ENCODE measurements at places on chromosomes 3 and 15. TPM values are rescaled to one million over a fixed set of nuclear protein-coding genes. Genes with fewer than 3 reads are reported as not detected.

DNA sequence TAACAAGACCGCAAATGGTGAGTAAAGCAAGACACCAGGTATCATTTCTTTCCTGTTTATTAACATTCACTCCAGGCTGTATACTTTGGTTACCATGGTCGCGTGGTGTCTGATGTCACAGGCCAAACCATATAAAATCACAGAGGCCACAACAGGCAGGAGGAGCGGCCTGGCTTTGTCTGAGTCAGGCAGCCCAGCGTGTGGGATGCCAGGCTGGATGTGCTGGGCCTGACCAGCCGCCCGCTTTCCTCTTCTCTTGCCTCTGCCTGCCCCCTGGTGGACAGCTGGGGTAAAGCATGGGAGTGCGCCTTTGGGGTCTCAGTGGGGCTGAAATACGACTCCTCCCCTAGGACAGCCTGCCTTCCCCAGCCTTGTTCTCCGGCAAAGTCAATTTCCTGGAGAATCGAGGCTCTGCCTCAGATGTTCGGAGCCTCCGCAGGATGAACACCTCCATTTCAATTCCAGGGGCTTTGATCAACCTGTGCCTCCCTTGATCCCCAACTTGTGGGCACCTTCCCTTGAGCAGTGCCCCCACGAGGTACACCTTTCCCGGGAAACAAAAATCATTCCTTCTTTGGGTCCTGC is 78.2 kb downstream of the CCNL1 start:
- no peaks in the 10 kb centered on the region for H3K27me3 ChIP-seq
- peaks cover 20% of the 10 kb centered on the region for H3K4me1 ChIP-seq
- H3K4me3 ChIP-seq, result no peak overlapping the region

DNA sequence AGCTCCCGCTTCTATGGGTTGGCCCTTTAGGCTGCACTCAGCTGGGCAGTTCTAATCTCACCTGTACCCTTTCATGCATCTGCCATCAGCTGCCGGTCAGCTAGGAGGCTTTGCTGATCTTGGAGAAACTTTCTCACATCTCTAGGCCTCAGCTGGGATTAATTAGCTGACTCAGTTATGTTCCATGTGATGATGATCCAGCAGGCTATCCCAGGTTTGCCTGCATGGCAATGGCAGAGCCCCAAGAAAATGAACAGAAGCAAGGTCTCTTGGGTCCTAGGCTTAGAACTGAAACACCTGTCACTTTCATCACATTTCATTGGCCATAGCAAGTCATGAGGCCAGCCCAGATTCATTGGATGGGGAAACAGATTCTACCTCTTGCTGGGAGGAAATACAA is 304.6 kb upstream of the TBC1D5 start:
- H3K27me3 ChIP-seq, result no peaks in the 10 kb centered on the region
- no peaks in the 10 kb centered on the region for H3K36me3 ChIP-seq
- no peak for DNase-seq
- no peaks in the 10 kb centered on the region for H3K4me1 ChIP-seq
- no peak overlapping the region for H3K4me3 ChIP-seq

DNA sequence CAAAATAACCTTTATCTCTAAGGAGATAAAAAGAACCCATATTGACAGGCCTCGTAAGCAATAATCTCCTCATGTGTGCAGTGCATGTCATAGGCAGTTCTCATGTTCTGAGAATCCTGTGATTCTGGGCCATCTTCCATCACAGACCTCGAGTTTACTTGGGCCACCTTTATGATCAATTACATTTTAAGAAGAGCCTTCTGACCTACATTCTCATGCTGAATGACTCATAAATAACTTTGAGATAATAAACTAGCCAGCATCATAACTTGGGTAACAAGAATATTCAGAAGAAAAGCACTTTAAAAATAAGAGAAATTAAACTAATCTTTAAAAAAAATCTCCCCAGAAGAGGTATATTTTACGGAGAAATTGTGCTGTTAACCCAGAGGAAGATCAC is 310.7 kb upstream of the ZNF717 start:
- H3K4me1 ChIP-seq, result no peaks in the 10 kb centered on the region
- H3K36me3 ChIP-seq, result no peaks in the 10 kb centered on the region
- H3K27me3 ChIP-seq, result no peaks in the 10 kb centered on the region
- H3K27ac ChIP-seq, result no peak overlapping the region
- DNase-seq, result no peak

GRCh38 chr3:42130329-42131070 is 39.3 kb downstream of the TRAK1 start:
- no peak for DNase-seq
- H3K4me3 ChIP-seq, result no peak overlapping the region
- no peaks in the 10 kb centered on the region for H3K4me1 ChIP-seq
- no peaks in the 10 kb centered on the region for H3K27me3 ChIP-seq
- H3K36me3 ChIP-seq, result no peaks in the 10 kb centered on the region
- H3K27ac ChIP-seq, result no peak overlapping the region

DNA sequence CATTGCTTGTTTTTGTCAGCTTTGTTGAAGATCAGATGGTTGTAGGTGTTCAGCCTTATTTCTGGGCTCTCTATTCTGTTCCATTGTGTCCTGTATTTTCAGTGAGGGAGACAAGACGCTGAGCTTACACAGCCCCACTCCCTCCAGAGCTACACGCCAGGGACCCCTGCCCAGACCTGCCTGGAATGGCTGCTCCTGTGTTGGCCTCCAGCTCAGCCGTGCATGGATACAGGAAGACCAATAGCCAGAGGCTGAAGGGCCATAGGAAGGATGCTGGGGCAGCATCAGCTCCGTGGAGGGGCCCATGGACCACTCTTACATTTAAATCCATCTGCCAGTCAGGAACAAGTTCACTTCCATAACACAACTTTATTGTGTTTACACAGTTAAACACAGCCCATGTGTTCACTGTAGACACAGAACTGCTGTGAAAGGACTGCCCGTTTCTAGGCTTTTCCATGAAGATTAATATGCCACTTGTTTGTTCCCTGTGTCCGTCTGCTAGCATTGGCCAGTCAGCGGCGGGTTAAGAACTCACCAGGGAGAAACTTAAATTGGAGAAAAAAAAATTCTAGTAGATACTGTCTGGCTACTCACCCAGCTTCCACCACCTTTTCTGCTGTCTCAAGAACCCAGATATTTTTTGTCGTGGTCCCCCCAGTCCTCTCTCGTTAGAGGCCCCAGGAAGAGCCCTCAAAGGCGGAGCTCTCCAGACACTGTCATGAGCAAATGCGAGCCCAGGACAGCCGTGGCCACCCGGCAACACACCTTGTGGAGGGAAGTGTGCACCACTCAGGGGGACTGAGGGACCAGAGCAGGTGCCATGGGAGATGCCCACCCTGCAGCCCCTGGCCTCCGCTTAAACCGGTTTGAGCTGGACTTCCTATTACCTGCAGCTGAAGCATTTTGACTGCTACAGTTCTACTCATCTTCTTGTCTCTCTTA is 142.3 kb upstream of the MEF2A start:
- no peaks in the 10 kb centered on the region for H3K27me3 ChIP-seq
- H3K4me3 ChIP-seq, result no peak overlapping the region
- no peak overlapping the region for H3K27ac ChIP-seq
- peaks cover 51% of the 10 kb centered on the region for H3K4me1 ChIP-seq
- H3K36me3 ChIP-seq, result no peaks in the 10 kb centered on the region

GRCh38 chr3:151483961-151484520 is 23.2 kb upstream of the IGSF10 start:
- H3K27ac ChIP-seq, result no peak overlapping the region
- H3K27me3 ChIP-seq, result no peaks in the 10 kb centered on the region
- DNase-seq, result no peak
- H3K4me1 ChIP-seq, result no peaks in the 10 kb centered on the region
- H3K36me3 ChIP-seq, result no peaks in the 10 kb centered on the region

DNA sequence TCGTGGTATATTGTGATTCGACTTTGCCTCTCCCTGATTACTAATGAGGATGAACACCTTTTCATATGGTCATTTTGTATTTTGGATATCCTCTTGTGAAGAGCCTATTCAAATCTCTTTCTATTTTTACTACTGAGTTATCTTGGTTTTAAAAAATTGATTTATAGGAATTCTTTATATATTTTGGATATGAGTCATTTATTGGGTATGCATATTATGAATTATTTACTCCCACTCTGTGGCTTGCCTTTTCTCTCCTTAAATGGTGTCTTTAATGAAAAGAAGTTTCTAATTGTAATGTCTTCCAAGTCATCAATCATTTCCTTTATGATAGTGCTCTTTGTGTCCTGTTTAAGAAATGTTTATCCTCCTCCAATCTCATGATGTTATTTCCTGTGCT is 191.5 kb upstream of the DPH6 start:
- DNase-seq, result no peak
- H3K4me1 ChIP-seq, result no peaks in the 10 kb centered on the region
- no peak overlapping the region for H3K4me3 ChIP-seq
- no peaks in the 10 kb centered on the region for H3K36me3 ChIP-seq

GRCh38 chr15:90780916-90781315 is 63.8 kb downstream of the BLM start:
- DNase-seq, result no peak
- no peaks in the 10 kb centered on the region for H3K36me3 ChIP-seq
- peaks cover 14% of the 10 kb centered on the region for H3K4me1 ChIP-seq
- H3K27me3 ChIP-seq, result no peaks in the 10 kb centered on the region

DNA sequence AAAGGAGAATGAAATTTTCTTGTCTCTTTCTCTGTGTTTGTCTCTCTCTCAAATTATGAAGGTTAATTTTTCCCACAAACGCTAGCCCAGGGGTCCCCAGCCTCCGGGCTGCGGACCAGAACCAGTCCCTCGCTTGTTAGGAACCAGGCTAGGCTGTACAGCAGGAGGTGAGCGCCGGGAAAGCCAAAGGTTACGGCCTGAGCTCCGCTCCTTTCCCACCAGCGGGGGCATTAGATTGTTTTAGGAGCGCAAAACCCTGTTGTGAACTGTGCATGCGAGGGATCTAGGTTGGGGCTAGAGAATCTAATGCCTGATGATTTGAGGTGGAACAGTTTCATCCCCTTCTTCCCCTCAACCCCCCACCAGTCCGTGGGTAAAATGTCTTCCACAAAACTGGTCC is 74.7 kb upstream of the ZNF385D start:
- no peak overlapping the region for H3K27ac ChIP-seq
- no peaks in the 10 kb centered on the region for H3K27me3 ChIP-seq
- no peaks in the 10 kb centered on the region for H3K36me3 ChIP-seq

GRCh38 chr15:57355259-57355658 is 21.0 kb upstream of the CGNL1 start:
- no peaks in the 10 kb centered on the region for H3K27me3 ChIP-seq
- no peaks in the 10 kb centered on the region for H3K36me3 ChIP-seq
- no peak overlapping the region for H3K4me3 ChIP-seq
- DNase-seq, result no peak
- H3K4me1 ChIP-seq, result no peaks in the 10 kb centered on the region
- no peak overlapping the region for H3K27ac ChIP-seq

DNA sequence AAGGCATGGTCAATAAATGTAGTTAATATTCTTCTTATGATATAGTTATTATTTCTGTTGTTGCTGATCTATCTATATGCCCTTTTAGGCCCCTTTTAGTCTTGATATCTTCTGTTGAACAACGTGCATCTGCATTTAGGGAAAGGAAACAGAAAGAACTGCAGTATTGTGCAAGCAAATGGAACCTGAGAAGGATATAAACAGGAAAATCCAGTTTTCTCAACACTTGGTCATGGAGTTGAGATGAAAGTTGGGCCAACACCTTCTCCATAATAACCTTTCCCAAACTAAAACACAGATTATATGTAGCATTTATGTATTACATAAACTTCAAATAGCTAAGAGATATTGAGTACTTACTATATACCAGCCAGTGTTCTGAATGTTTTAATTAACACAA is 179.7 kb downstream of the ADAMTS9 start:
- no peaks in the 10 kb centered on the region for H3K4me1 ChIP-seq
- H3K27me3 ChIP-seq, result no peaks in the 10 kb centered on the region
- no peak for DNase-seq
- H3K27ac ChIP-seq, result no peak overlapping the region
- H3K4me3 ChIP-seq, result no peak overlapping the region

- no peak overlapping the region for H3K4me3 ChIP-seq
- no peaks in the 10 kb centered on the region for H3K36me3 ChIP-seq
- no peak overlapping the region for H3K27ac ChIP-seq
- DNase-seq, result no peak
- no peaks in the 10 kb centered on the region for H3K4me1 ChIP-seq
These were observed 156.9 kb downstream of the ATP8B4 start for GRCh38 chr15:49962044-49962602.

DNA sequence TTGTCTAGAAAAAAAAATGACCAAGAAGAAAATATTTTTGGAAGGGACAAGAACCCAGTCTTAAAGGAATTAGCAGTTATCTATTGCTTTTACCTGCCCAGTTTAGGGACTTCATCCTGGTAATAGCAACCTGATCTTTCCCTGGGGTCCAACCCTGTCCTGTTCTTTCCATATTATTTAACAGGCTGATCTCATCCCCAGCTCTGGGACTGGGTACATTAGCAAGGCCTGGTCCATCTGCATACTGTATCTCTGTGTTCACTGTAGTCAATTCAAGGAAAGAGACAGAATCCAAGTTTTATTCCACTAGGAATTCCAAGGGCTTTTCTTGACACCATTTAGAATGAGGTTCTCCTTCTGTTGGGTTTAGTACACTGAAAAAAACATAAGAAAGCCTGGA is 191.7 kb upstream of the GADL1 start:
- H3K4me3 ChIP-seq, result no peak overlapping the region
- H3K4me1 ChIP-seq, result no peaks in the 10 kb centered on the region
- H3K27me3 ChIP-seq, result no peaks in the 10 kb centered on the region
- no peak for DNase-seq

DNA sequence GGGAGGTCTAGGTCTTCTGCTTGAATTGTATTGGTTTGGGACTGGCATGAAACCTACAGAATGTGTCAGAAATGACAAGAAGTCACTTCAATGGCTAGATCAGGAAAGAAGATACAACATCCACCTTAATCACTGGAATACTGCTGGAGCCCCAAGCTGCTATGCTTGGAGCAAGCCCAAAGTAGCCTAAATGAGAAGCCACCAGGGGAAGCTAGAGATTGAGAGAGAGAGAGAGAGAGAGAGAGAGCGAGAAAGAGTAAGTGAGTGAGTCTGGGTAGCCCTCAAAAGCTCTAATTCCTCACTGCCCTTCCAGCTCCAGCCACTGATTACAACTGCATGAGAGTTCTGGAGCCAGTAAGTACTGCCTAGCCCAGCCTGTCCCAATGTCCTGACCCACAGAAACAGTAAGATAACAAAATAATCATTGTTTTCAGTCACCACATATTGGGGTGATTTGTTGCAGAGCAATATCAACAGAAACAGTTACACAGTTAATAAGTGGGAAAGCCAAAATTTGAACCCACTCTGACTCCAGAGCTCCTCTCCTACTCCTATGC is 529.2 kb upstream of the GOLIM4 start:
- H3K27ac ChIP-seq, result no peak overlapping the region
- H3K27me3 ChIP-seq, result no peaks in the 10 kb centered on the region
- no peak for DNase-seq
- no peaks in the 10 kb centered on the region for H3K4me1 ChIP-seq
- no peak overlapping the region for H3K4me3 ChIP-seq

RNU5B-1 gene
- not detected for total RNA-seq

BDH1 gene
- total RNA-seq, result 60.9 TPM

EEFSEC gene
- 16.4 TPM for total RNA-seq

SUCNR1 gene
- total RNA-seq, result 0.14 TPM

Measured in CD4-positive, alpha-beta memory T cell (primary cell).